ENCODE measurements at places on chromosomes 4 and X. TPM values are rescaled to one million over a fixed set of nuclear protein-coding genes. Genes with fewer than 3 reads are reported as not detected.

C4orf17 gene
- not detected for total RNA-seq

FRG2 gene
- total RNA-seq = not detected

EPGN gene
- total RNA-seq = not detected

DMRTC1 gene
- not detected for total RNA-seq

F8A2 gene
- not detected for total RNA-seq

UGT2A1 gene
- total RNA-seq = not detected

CLDN22 gene
- total RNA-seq = not detected

PJA1 gene
- total RNA-seq = 14.6 TPM

HNRNPD gene
- 361 TPM for total RNA-seq

FABP2 gene
- total RNA-seq = not detected

P2RY10 gene
- not detected for total RNA-seq
